ENCODE measurements at places on chromosomes 3 and 15.

GRCh38 chr3:71252466-71252865 is 331.1 kb downstream of the FOXP1 start:
- no peak for DNase-seq

DNA sequence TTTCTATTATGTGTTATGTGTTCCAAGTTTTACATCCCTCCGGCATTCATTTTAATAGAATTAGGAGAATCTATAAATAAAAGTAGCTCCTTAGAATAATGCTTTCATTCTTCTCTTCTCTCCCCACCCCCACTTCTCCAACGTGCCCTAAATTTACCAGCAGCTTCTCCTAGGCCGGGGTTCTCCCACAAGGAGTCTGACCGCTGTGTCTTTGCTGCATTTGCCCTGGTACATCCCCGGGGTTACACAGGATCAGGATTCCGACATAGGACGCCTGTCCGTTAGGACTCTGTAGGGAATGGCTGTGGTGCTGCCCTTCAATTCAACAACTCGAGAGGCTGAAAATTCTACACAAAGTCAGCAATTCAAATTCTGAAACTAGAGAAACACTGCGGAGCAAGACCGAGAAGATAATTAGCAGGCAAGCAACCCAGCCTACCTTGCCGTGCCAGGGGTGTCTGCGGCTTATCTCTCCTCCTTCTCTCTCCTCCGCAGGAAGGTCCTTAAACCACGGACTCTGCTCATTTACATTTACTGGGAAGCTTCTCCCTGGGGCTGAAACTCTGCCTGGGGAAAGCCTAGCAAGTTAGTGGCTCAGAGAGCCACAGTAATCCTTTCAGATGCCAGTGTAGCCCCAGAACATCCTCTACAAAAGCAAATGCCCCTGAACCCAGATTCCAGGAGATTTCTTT is 18.8 kb downstream of the PCSK6 start:
- DNase-seq, result no peak

DNA sequence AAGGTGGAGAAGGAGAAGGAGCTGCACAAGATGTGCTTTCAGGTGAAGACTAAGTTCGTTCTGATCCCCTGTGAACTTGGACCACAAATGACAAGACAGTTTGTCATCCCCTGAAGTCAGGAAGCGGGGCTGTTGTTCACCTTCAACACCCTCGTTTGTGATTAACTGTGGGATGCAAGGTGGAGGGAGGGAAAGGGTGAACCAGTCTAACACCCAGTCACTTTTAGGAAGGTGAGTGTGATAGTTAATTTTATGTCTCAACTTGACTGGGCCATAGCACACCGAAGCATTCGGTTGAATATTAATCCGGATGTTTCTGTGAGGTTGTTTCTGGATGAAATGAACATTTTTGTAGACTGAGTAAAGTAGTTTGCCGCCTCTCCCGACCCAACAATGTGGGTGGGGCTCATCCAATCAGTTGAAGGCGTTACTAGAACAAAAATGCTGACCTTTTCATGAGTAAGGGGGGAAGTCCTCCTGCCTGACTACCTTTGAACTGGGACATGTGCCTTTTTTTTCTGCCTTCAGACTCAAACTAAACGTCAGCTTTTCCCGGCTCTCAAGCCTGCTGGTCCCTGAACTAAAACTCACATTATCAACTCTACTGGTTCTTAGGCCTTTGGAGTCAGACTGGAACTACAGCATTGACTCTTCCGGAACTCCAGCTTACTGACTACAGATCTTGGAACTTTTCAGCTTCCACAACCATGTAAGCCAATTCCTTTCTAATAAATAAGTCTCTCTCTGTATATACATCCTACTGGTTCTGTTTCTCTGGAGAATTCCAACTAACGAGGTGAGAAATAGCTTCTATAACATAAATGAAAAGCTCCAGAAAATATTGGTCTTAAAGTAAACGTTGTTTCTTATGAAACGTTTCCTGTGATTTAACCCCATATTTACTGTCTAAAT is 264.0 kb upstream of the SLITRK3 start:
- no peak for DNase-seq

DNA sequence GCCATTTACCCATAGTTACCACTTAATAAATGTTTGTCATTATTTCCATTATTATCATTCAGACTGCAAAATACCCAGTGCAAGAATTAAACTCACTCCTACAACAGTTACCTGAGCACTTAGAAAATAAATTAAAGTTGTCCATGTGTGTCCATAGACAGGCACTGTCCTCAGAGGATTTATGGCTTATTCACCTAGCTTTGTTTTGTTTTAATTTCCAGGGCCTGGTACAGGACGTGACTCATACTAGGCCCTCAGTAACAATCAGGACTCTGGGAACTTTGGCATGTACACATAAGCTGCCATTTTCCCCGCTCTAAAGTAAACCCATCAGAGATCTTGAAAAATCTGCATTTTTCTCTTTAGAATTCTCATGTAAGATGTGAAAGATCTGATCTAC is 458.5 kb upstream of the ARRDC4 start:
- DNase-seq, result no peak

- DNase-seq, result no peak
Measured at GRCh38 chr3:43736558-43737440, 46.1 kb downstream of the ABHD5 start.

DNA sequence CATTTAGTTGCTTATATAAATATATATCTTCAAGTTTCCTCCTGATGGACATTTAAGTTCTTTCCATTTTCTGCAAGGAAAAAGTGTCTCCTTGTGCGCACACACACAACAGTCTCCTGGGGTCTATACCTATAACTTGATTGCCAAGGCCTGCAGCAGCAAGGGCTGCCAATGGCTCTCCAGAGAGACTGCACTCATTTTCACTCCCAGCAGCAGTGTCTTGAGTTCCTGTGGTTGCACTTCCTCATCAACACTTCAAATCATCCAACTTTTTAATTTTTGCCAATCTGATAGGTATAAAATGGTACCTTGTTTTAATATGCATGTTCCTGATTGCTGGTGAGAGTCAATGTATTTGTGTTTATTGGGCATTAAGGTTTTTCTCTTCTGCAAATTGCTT is 23.1 kb downstream of the TNFAIP8L3 start:
- DNase-seq, result no peak

DNA sequence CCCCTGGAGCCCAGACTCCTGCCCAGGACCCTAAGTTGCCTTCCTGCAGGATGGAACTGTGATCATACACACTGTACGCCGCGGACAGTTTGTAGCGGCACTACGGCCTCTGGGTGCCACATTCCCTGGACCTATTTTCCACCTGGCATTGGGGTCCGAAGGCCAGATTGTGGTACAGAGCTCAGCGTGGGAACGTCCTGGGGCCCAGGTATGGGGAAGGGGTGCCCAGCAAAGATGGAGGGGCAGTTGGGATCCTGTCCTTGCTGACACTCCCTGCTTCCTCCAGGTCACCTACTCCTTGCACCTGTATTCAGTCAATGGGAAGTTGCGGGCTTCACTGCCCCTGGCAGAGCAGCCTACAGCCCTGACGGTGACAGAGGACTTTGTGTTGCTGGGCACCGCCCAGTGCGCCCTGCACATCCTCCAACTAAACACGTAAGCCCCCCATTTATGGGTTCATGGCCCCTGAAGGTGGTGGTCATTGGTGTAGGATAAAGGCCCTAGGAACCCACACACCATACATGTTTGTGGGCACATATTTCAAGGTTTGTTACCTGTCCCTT is 28.8 kb downstream of the NBEAL2 start:
- DNase-seq, result no peak

Measured in hematopoietic multipotent progenitor cell treated with erythropoietin and hydrocortisone succinate and interleukin-3 and kit ligand, for 6 days (in vitro differentiated cells).